PC-3 (cell line): ENCODE measurements at places on chromosomes 1 and 21. TPM values are rescaled to one million over a fixed set of nuclear protein-coding genes. Genes with fewer than 3 reads are reported as not detected.

DNA sequence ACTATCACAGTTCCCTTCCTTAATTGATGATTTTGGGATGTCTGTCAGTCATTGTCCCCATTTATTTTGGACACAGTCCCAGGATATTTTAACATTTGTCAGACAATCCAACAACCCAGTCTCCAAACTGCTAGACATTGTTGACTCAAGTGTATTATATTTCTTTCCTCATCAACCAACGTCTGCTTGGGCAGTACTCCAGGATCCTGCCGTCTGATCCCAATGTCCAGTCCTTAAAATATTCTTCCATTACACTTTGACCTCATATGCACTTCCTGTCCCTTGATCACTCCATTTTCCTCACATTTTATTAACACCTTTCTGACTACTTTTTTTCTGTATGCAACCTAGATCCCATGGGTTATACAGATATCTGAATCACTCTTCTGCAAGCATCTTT lies 39.8 kb upstream of the KIAA0040 start:
- peak; percentile 37 for DNase-seq

GRCh38 chr1:246166841-246167240 lies 340.2 kb downstream of the SMYD3 start:
- no peak for DNase-seq

DNA sequence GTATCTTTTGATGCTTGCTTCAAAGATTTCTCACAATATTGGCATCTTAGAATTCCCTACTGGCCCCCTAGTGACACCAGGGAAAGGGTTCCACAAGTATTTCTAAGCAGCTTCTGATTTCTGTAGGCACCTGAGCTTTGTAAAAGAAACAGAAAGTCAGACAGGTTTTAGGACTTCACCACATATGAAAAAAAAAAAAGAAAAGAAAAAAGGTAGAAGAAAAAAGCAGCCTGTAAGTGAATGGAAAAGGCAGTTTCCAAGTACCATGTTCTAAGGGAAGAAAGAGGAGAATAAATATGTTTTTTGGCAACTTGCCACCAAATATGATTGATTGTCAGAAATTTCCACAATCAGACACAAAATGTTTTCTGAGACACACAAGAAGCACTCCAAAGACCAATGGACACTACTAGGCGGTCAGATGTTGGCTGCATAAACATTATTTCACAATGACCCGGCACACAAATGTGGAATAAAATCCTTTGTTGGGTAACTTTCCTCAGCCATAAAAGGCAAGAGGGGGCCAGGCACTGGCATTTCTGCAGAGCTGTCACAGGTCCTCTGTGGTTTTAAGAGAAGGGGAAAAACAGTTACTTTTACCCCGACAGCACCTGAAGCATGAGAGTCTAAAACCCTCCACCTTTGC lies 12.7 kb upstream of the CPLANE2 start:
- peak; percentile 14 for DNase-seq

DNA sequence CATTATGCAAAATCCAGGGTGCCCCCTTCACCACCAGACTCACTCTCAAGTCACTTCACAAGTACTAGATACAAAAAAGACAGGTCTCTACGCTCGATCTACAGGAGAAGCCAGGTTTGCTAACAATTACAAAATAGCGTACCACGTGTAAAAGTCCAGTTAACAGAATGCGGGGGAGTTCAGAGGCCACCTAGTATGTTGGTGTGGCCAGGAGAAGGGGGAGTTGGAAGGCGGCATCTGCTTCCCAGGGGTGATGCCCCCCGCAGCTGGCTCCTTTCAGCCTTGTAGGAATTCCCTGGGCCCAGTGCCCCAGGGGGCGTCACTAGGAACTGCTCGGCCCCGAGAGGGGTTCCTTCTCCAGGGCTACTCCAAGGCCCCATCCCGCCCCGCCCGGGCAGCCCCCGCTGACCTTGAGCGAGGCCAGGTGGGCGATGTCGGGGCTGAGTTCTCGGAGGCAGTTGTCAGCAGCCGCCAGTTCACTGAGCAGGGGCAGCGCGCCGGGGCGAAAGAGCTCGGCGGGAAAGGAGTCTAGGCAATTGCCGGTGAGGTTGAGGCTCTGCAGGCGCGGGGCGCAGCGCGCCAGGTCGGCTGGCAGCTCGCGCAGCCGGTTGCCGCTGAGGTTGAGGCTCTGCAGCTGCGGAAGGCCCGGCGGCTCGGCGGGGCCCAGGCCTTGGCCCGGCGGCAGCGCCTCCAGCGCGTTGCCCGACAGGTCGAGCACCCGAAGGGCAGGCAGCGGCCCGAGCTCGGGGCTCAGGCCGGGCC lies 664 bp downstream of the LRRC47 start:
- DNase-seq = no peak

DNA sequence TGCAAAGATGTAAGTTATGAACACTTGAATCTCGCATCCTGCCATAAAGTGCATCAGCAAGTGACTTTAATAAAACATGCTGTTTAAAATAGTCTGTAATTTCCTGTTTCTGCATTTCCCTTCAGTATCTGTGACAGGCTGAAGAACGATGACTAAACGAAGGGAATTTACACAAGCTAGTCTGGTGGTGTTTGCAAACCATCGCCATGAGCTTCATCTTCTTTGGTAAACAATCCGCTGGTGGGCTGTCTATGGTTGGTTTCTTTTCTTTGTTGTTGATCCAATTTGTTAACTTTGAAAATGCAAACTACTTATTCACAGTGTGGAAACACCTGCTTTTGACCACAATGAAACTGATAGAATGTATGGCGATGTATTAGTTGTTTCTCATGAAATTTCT lies 13.9 kb downstream of the SERTAD4 start:
- peak; percentile 64 for DNase-seq

DNA sequence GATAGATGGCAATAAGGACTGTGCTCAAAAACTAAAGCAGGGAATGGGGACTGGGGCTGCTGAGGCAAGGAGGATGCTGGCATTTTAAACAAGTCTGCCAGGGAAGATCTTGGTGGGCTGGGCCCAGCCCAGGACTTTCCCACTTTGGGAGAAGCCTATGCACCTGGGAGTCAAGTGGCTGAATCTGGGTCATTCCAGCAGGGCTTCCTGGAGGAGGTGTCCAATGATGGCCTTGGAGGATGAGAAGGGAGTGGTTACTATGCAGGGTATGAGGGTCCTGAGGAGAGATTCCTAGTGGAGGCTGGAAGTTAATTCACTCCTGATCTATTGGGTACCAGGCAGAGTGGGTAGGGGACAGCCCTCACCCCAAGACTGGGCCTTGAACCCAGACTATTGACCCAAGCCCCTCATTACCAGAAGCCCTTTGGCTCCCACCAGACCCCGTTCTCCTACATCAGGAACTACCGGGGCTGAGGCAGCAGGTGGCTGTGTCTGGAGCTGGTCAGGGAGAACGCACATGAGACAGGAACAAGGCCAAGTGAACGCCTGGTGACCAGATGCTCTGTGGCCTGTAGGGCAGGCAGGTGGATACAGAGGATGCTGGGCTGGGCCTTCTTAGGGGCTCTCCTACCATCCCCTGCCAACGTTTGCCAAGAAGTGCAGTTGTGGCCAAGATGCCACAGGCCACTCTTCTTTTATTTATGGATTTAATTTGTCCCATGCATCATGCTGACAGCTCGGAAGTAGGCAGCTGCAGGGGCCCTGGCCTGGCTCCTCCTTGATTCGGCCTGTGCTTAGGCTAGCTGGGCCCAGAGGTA lies 18.3 kb upstream of the LRP8 start:
- DNase-seq = no peak

DNA sequence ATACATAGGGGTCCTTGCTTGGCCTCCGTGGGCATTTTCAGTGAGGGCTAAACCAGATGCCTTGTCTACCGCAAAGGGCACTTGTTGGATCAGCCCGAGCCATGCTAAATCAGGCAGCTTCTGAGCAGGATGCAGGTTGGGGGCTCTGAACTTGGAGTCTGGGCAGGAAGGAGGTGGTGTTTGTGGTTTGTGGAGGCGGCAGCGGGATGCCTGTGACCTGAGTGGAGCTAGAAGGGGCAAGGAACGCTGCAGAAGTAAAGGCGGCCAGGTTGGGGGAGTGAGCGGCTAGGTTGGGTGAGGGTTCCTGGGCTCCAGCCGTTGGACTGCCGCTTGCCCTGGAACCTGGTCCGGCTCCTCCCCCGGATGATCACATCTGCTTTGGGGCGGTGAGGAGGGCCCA lies 183.9 kb downstream of the CAMTA1 start:
- no peak for DNase-seq

GRCh38 chr1:224901087-224901810 lies 28.2 kb upstream of the DNAH14 start:
- DNase-seq = no peak

- no peak for DNase-seq
Measured at GRCh38 chr1:39422614-39423013, 68.8 kb upstream of the BMP8A start.

- DNase-seq = no peak
Measured at GRCh38 chr1:180179162-180179957, 24.7 kb downstream of the QSOX1 start.

GRCh38 chr21:31922881-31923280 lies 50.1 kb downstream of the HUNK start:
- no peak for DNase-seq

DNA sequence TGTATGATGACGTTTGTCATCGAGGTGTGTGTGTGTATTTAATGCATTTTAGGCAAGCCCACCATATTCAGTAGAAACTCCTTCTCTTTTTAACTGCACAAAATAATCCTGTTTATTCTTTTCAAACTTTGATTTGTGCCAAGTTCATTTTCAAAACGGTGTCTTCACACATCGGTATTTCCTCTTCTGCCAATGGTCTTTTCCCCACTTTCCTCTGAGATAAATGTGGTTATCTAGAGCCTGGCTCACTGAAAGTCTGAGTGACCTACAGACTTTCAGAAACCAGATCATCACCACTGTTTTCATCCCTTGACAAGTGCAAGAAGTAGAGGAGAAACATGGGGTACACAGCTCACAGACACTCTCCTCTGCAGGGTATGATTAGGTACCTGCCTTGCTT lies 69.4 kb downstream of the GPATCH2 start:
- DNase-seq = no peak

DNA sequence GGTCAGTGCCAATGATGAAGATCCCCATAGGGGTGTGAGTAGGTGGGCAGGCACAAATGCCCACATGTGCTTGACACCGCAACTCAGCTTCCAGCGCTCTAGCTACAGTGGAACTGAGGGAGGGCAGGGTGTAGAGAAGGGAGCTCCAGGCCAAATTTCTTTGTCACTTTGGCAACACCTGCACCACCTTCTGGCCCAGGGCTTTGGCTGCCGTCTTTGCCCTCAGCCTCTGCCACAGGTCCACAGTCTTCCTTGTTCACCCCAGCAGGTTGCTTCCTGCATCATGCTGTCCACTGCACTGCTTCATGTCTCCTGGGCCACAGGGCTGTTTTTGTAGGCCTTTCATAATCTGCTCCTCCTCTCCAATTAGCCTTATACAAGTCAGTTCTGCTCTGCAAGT lies 20.4 kb upstream of the FMOD start:
- no peak for DNase-seq

DNA sequence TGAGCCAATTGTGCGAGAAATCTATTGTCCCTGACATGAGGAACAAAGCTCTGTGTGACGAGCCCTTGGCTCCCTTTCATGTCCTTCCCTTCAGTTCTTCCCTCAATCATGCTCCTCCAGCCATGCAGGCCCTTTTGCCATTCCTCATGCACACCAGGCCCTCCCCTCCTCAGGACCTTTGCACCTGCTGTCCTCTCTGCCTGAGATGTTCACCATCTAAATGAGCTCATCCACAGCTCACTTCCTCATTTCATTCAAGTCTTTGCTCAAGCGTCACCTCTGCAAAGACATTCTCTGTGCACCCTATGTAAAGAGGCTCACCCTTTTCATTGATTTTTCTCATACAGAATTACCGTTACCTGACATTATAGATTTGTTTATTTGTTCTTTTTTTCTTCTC lies 43.7 kb downstream of the C8B start:
- DNase-seq = no peak

DNA sequence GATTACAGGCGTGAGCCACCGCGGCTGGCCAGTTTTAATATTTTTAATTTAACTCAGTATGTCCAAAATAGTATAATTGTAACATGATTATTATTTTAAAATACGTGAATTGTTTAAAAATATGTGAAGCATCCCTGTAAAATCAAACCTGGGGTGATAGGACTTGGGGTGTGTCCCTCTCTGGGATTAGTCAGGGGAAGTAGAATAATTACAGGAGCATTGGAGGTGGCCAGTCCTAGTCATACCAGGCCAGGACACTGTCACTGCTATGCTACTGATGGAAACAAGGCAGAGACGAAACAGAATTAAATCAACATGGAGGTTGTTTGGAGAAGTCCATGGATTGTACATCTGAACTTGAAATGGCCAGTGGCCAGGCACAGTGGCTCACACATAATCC lies 16.8 kb downstream of the SZRD1 start:
- no peak for DNase-seq

DNA sequence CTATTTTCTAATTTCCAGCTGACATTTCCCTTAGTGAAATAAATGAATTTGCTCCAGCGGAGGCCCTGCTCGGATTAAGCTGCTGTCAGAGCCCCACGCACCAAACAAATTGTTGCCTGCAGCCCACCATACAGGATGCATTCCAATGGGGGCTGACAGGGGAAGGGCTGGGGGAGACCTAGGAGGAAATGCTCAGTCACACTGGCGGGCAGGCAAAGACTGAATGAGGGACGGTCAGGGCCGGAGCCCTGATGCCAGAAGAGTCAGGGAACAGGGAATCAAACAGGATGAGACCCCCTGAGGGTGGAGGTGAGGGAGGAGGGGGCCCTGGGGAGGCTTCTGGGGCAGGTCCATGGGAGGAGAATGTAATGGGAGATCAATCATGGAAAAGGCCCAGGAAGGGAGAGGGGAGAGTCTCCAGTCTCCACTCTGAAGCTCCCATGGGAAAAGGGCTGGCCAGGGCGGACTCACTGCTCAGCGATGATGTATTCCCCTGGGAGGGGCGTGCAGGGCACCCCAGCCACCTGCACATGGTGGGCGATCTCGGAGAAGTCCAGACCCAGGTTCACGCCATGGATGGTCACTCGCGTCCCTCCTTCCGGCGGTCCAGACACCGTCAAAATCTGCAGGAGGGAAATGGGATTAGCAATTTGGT lies 149.4 kb upstream of the CD34 start:
- no peak for DNase-seq

Gene PCP4
- not detected in 2 replicates for total RNA-seq

Gene TAF5L
- total RNA-seq = 24.2 and 28.3 TPM in 2 replicates

Gene AGBL4
- total RNA-seq = 0.33 and 2.8 TPM in 2 replicates
